ENCODE measurements at places on chromosomes 7 and 10. TPM values are rescaled to one million over a fixed set of nuclear protein-coding genes. Genes with fewer than 3 reads are reported as not detected.

- no peak for DNase-seq
Observed at GRCh38 chr7:35379481-35379880, 125.6 kb upstream of the TBX20 start.

- DNase-seq = no peak
Observed at GRCh38 chr7:38283107-38283506, 9.7 kb upstream of the TARP start.

- DNase-seq = no peak
Observed at GRCh38 chr7:155824227-155824886, 12.1 kb upstream of the SHH start.

Gene LRRC4
- 2.1 TPM for polyA plus RNA-seq

Gene FEZF1
- polyA plus RNA-seq = not detected

Data from large intestine (tissue), 12 donors.